ENCODE measurements at places on chromosomes 4 and X.

- no peak for DNase-seq
These were observed 44.4 kb downstream of the LRBA start for GRCh38 chr4:150970685-150971151.

GRCh38 chr4:111066001-111066400 is 443.1 kb upstream of the PITX2 start:
- DNase-seq, result no peak

- no peak for DNase-seq
These were observed 3.3 kb downstream of the CDK16 start for GRCh38 chrX:47221756-47222155.

GRCh38 chrX:13153796-13154195 is 109.4 kb upstream of the FAM9C start:
- DNase-seq, result no peak

DNA sequence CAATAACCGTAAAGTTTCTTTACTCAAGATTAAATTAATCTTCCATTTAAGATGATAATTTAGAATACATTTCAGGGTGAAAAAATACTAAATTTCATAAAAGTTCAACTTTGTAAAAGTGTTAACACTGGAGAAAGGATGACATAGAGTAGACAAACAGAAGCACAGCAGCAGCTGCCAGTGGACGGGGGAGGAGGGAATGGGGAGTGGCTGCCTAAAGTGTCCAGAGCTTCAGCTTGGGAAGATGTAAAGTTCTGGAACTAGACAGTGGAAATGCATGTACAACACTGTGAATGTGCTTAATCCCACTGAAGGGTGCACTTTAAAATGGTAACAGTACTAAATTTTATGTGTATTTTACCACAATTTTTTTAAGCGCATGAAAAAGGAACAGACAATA is 39.9 kb downstream of the RELL1 start:
- DNase-seq, result no peak

DNA sequence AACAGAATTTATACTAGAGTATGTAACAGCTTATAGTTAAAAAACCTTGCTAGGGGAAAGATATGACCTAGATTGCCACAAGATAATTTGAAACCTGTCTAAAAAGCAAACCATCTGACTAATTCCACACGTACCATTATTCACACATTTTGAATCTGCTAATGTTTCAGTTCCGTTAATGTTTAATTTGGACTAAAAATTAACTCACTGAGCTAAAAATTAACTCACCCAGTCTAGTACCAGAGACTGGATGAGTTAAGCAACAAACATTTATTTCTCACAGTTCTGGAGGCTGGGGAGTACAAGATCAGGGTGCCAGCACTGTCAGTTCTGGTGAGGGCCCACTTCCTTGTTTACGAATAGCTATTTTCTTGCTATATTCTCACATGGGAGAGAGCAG is 231.5 kb upstream of the DIAPH2 start:
- no peak for DNase-seq

Measured in naive thymus-derived CD4-positive, alpha-beta T cell (primary cell).